Tongue (tissue), 3 donors: ENCODE measurements at places on chromosomes 16 and 17. TPM values are rescaled to one million over a fixed set of nuclear protein-coding genes. Genes with fewer than 3 reads are reported as not detected.
A peak's percentile ranks its signal among the peaks of the same experiment; 100 is the strongest.

- DNase-seq = peak; percentile 48
These were observed 327.4 kb upstream of the CCL2 start for GRCh38 chr17:33927732-33928133.

GRCh38 chr16:2664574-2664982 lies 17.7 kb upstream of the KCTD5 start:
- peak; percentile 24 for DNase-seq

DNA sequence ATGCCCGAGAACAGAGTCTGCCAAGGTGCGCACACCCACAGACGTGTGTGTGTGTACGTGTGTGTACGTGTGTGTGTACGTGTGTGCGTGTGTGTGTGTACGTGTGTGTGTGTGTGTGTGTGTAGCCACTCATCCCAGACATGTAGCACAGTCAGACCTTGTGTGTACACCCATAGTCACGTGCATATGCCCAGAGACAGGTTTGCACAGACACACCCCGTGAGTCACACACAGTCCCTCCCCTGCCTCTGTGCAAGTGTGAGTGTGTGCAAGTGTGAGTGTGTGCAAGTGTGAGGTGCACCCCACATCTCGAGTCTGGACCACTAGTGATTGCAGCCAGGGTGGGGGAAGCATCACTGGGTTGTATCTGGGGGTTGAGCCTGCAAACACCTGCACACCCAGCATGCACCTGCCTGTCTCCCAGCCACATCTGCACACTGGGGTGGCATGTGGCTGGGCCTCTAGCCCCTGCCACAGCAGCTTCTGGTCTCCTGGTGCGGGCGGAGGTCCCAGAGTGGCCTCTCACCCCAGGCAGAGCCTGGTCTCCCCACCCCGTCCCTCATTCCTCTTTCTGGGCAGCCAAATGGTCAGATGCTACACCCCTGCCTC lies 23.6 kb downstream of the BAHCC1 start:
- DNase-seq = peak; percentile 25

- DNase-seq = no peak
These were observed 1.4 kb upstream of the CPPED1 start for GRCh38 chr16:12805066-12805465.

GRCh38 chr16:50781043-50781442 lies 39.2 kb downstream of the CYLD start:
- no peak for DNase-seq

DNA sequence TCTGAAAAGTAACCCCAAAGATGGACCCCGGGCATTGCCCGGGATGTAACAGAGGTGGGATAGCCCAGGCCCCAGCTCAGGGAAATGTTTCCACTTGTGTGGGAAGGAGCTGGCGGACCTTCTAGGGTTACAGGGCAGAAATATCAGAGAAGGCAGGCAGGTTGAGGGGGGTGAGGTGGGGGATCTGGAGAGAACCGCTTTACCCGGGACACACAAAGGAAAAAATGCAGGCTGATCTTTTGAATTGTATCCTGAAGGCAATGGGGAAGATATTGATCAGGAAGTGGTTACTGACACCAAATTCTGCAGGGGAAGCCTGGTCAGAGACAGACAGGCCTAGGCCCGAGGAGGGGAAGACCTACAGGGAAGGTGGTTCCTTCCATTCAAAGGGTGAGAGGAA lies 3.5 kb downstream of the SLC47A1 start:
- DNase-seq = no peak

GRCh38 chr16:81650982-81651562 lies 128.0 kb upstream of the PLCG2 start:
- peak; percentile 98 for DNase-seq

- no peak for DNase-seq
These were observed 17.6 kb downstream of the CES1 start for GRCh38 chr16:55815320-55815719.

DNA sequence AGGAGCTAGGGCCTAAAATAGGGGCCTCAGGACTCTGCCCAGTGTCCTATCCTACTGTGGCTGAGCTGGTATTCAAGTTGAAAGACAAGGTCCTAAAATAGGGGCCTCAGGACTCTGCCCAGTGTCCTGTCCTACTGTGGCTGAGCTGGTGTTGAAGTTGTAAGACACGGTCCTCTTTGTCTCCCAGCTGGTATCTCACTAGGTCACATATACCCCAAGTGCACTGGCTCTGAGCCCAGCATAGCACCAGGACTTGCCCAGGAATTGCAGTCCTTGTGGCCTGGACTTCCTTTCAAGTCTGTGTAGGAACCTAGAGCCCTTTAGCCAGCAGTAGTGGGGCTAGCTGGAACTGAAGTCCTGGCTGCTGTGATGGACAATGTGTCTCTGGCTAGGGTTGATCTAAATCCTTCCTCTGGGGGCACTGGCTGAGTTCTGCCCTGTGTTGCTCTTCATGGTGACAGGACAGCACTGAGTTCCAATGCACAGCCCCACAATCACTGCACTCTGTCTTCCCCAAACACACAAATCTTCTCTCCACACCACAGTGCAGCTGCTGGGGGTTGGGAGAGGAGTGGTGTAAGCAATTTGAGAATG lies 260.5 kb downstream of the HAPSTR1 start:
- DNase-seq = no peak

- DNase-seq = no peak
These were observed 31.3 kb upstream of the RASL10B start for GRCh38 chr17:35700150-35700549.

Gene NPIPA3
- total RNA-seq = not detected

Gene OR3A2
- total RNA-seq = 0.31 TPM

GRCh38 chr17:80446645-80447405 lies 29.6 kb downstream of the NPTX1 start:
- DNase-seq = no peak
